ENCODE measurements at places on chromosomes 3 and 15.

GRCh38 chr3:162704238-162704637 is 1207.6 kb downstream of the OTOL1 start:
- DNase-seq = no peak

DNA sequence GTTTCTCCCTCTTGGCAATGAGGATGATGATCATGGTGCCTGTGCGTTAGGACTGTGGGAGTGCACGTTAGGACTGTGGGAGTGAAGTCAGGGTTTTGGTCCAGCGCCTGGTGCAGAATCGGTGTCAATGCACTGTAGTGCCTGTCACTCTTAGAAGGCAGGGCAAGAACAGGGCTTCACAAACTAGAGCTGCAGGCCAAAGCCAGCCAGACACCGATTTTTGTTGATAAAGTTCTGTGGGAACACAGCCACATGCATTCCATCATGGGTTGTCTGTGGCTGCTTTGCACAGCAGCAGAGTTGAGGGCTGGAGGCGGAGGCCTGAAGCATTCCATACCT is 32.6 kb upstream of the NR2C2 start:
- no peak for DNase-seq

- no peak for DNase-seq
Measured at GRCh38 chr15:96125721-96126415, 204.6 kb upstream of the NR2F2 start.

GRCh38 chr15:25362545-25362944 is 76.3 kb downstream of the UBE3A start:
- DNase-seq = no peak

DNA sequence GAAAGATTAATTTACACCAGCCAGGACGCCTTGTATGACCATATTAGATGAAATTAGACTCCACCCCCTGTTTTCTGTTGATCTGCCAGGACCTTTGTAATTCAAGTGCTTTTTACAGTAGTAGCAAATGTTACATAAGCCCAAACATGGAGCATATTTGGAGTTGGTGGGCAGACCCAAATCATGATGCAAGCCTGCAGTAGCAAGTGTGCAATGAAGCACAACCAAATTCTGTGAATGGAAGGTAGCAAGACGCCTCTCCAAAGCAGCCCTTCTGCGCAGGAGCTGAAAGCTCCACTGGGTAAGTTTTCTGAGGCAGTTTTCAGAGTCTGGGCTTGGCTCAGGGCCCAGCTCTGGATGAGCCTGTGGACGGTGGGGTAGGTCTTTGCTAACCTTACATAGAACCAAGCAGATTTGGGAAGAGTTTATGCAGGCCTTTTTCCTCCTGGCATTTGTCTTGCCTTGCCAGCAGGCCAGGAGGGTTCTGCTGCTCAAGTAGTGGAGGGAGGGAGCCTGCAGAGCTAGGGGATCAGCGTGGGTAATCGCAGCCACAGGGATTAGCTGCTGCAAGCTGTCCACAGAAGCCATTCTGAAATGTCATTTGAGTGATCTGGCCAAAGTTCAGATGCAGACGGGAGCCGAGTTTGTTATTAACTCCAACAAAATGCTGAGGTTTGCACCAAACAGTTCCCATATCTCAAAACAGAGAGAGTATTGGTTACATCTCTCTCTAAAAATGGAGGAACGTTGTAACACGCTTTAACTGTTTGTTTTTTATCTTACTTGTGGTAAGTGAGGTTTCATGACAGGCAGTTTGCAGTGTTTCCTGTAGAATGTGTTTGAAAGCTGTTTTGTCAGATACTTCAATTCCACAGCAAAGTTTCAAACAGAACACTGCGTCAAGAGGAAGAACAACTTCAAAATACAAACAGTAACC is 55.4 kb downstream of the PSMD6 start:
- no peak for DNase-seq

DNA sequence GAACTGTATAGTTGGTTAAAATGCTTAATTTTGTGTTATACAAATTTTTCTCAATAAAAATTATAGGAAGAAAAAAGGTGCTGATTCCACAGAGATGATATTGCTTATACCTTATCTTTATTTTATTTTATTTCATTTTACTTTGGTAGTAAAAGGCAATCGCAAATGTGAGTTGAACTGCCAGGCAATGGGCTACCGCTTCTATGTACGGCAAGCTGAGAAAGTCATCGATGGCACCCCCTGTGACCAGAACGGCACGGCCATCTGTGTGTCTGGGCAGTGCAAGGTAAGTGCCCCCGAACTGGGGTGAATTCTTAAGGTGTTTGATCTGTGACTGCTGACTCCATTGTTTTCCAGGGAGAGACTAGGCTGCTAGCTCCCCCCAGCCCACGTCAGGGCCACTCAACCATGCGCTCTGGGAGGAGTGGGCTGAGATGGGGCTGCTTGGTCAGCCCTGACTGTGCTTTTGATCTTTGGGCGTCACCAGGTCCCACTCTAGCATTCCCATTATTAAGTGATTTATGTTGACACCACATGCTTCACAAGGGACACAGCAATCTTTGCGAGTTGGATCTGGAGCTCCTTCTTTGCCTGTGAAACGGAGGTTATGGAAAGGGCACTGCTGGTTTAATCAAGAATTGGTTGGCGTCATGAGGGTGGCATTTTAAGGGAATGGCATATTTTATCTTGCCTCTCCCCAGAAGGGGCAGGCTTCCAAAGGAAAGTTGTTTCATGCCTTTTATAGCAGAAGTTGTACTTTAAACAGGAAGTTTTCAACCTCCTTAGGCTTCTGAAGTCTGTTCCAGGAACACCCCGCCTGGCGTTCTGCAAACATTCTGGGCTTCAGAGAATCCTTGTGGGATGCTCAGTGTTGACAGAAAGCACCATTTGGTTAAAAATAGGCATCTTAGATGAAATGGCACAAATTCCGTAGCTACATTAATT is 296.5 kb downstream of the THSD4 start:
- DNase-seq = no peak

GRCh38 chr3:65193531-65193930 is 505.7 kb upstream of the ADAMTS9 start:
- no peak for DNase-seq

- DNase-seq = no peak
Measured at GRCh38 chr15:69118089-69118488, 42.3 kb upstream of the GLCE start.

DNA sequence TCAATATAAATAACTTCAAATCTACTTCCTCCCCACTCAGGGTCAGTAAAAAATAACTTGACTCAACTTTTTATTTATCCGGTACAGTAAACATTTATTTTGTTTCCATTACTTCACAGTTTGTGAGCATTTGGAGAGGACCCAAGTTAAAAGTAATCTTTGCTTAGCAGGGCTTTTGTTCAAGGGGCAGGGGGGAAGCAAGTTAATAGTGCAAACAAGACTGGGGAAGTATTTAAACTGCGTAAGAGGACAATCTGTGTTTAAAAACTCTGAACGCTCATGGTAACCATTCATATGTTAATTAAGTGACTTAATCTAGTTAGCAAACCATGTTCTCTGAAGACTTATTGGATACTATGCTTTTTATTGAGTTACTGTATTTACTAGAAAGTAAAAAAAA is 346.2 kb downstream of the SLC9A9 start:
- DNase-seq = no peak

DNA sequence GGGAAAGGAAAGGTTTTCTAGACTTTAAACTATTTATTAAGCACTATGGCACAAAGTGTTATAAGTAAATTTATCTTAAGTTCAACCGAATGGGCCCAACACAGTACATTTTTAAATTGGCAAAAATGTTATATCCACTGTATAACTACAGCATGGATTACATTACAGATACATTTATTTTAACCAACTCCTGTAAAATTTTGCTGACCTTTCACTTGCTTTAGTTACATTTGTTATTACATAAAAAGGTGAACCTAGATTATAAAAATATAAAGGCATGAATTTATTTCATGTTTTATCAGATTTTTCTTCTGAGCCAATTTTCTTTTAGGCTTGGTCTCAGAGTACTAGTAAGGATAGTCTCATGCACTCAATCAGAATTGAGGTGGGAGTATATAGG is 221.9 kb upstream of the GBE1 start:
- DNase-seq = no peak

DNA sequence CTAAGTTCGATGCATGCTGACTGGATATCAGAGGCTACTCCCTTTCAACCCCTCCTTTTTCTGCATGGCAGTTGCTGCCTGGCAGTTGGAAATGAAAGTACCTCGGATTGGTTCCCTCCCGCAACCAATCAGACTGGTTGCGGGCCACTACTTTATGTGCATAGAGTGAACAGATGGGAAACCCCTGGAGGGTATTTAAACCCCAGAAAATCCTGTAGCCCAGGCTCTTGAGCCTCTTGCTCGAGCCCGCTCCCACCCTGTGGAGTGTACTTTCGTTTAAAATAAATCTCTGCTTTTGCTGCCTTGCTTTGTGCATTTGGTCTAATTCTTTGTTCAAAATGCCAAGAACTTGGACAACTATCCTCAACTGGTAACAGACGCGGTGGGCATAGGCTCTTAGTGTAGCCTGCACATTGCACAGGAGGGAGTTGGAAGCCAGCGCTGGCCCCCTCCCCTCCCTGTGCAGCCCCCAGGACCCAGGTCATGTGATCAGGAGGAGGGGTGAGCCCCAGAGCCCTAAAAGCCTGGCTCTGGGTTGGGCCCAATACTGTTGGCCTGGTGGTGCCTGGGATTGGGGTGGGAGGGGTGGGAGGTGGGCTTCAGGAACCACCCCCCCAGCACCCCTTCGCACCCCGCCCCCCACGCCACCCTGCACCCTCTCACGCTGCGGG is 26.8 kb downstream of the RHCG start:
- no peak for DNase-seq
